ENCODE measurements at places on chromosomes 12 and 14.

- peak; percentile 64 for DNase-seq
Observed at GRCh38 chr12:7937833-7938506, 2.0 kb upstream of the SLC2A3 start.

DNA sequence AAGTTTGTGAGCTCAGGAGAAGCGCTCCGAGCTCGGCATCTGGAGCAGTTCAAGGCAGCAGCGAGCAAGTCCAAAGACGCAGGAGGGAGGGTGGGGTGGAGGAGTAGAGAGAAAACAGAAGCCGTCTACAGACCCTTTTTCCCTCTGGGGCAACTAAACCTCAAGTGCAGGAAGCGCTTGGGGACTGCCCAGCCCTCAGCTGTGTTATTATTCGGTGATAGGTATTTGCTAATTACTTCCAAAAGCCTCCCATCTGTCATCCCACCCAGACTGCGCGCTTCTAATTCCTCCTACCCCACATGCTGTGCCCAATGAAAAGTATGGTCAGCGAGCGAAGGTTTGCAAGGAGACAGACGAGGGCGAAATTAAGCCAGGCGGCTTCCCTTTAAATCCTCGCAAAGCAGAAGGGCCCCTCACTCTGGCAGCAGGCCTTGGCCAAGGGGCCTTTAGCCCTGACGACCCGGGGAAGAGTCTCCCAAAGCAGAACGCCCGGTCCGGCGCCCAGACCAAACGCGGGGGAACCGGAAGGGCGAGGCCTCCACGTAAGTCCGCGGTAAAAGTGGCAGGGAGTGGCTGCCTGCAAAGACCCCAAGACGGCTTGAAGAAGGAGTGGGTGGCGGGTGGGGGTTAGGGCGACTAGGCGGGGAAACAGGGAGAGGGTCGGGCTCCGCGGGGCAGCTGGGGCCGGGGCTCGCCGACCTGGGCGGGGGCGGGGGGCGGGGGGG, 507 bp upstream of the CD9 start:
- no peak for DNase-seq

DNA sequence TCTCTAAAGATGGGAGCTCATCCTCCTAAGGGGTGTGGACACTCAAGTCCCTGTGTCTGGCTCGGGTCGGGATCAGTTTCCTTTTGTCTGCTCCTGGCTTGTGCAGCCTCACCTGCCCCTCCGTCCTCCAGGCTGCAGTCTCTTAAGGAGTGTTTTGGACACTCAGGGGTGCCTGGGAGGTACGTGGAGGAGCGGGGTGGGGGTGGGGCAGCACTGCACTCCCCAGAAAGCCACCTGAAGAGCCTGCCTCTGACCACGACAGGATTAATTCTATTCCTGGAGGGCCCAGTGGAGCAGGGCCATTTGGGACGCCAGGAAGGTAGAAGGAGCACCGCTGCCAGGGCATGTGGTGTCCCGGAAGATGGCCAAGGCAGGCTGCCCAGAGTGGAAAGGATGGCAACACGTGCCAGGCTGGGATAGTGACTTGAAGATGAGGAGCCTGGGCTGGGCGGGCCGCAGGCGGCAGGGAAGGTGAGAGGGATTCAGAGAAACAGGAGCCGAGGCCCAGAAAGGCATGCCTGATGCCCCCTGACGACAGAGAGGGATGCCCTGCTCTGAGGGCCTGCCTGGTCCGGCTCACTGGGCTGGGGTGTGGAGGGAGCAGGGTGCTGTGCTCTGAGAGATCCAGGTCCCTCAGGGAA, 14.8 kb upstream of the LRTM2 start:
- no peak for DNase-seq

DNA sequence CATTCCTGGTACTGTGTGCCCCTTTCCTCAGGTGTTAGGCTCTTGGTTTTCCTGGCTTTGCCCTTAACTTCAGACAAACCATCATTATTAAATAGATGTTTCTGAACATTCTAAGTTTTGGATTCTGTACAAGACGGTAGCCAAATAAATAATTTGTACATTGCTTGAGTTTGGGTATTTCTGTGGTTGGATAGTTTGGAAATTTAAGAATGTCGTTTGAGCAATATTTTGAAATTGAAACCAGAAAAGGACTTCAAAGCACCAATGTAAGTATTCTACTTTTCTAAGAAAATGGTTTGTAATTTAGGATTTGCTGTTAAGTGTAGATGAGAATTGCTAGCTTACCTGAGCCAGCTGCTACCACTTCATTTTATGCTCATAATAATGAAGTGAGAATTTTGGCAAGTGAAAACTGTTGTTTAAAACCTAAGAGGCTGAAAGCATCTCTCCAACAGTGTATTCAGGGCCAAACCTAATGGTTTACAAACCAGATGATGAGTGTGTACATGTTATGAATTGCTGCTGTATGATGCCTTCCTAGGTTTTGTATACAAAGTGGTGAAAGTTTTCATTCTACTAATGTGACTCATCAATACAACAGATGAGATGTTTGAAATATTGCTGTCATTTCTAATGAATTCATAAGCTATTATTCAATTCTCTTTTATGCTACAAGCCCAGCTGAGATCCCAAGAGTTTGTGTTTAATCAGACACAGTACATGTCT, 181.5 kb upstream of the PRKD1 start:
- DNase-seq = no peak

DNA sequence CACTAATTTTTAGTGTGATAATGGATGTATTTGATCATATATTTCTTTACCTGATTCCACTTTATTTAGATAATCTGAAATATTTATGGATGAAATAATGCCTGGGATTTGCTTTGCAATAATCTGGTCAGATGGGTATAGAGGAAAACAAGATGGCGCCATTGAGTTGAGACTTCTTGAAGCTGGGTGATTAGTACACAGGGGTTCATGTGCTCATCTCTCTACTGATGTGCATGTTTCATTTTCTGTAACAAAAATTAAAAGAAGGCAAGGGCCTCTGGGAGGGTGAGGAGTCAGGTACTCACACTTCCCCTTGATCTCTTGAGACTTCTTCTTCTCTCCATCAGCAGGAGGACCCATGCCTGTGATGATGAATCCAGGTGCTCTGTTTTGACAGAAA, 61.8 kb downstream of the GCH1 start:
- DNase-seq = no peak

- DNase-seq = no peak
Observed at GRCh38 chr12:29238822-29239291, 89.8 kb downstream of the FAR2 start.

DNA sequence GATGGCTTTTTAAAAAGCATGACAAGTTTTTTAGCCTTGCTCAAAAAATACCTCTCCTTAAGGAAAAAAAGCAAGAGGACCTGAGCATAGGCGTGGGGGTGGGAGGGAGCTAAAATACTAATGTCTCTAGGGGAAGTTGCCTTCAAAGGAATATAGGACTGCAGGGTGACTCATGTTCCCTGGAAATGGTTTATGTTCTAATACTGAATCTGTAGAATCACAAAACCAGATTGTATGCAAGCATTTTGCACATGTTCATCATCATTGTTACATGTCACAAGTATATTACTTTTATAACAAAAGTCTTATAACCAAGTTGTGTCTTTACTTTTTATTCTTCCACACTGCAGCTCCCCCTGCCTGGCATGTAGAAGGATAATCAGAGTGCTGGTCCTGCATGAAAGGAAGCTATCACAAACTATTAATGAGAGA, 36.6 kb downstream of the GPR135 start:
- DNase-seq = no peak

GRCh38 chr14:36625436-36625835, 36.2 kb upstream of the PAX9 start:
- DNase-seq = no peak

DNA sequence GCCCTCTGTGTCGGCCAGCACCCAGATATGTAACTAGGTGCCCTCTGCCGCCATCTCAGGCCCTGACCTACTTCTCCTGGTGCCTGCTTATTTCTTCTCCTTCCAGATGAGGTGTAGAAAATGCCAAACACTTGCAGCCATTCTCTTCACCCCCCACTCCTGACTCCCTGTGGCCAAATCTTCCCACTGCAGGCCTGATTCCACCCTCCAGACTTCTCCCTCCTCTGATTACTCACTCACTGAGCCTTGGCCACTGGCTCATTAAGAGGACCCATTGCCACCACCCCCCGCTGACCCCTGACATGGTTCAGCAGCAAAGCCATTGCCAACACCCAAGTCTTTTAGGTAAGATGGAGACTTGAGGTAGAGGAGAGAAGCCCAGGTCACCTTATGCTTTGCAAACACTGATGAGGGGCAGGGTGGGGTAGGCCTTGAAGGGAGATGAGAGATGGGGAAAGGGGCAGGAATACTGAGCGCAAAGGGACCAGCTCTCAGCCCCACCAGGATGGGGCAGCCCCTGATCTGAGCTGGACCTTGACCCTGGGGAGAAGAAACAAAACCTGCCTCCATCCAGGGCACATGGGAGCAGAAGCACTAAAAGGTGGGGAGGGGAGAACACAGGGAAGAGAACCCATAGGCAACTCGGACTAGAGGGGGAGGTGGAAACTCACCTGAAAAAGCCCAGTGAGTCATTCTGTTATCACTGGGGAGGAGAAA, 25.1 kb upstream of the ANO2 start:
- no peak for DNase-seq

- DNase-seq = no peak
Observed at GRCh38 chr12:106118-106591, 39.6 kb downstream of the IQSEC3 start.

- no peak for DNase-seq
Observed at GRCh38 chr12:19196959-19197630, 67.6 kb downstream of the PLEKHA5 start.

DNA sequence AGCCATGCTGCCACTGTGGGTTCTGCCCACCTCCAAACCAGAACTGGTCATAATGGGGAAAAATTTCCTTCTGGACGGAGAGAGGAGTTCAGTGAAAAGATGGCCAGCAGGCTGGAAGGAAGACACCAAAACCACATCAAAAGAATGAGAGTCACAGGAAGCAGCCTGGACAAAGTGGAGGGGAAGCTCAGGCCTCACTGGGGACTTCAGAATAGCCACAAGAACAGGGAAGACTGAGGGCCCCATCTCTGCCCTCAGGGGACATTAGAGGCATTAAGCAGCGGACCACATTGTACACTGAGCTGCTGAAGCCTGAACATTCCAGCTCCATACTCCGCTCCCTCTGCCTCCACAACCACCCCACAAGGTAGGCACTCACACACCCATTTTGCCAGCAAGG, 119.6 kb upstream of the COCH start:
- DNase-seq = no peak

GRCh38 chr12:41795910-41796309, 348.8 kb downstream of the GXYLT1 start:
- DNase-seq = no peak

DNA sequence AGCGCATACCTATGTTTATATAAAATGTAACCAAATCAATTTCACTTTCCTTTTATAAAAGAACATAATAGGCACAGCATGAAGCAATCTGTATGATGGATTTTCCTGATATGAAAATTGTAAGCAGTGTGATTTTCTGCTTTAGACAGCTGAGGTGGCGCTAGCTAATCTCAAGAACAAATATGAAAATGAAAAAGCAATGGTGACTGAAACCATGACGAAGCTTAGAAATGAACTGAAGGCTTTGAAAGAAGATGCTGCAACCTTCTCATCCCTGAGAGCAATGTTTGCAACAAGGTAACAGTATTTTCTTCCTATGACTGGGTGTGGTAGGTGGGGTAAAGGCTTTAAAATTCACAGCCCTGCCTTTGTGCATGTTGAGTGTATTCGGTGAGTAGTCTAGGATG, 65.0 kb upstream of the FGD4 start:
- no peak for DNase-seq

DNA sequence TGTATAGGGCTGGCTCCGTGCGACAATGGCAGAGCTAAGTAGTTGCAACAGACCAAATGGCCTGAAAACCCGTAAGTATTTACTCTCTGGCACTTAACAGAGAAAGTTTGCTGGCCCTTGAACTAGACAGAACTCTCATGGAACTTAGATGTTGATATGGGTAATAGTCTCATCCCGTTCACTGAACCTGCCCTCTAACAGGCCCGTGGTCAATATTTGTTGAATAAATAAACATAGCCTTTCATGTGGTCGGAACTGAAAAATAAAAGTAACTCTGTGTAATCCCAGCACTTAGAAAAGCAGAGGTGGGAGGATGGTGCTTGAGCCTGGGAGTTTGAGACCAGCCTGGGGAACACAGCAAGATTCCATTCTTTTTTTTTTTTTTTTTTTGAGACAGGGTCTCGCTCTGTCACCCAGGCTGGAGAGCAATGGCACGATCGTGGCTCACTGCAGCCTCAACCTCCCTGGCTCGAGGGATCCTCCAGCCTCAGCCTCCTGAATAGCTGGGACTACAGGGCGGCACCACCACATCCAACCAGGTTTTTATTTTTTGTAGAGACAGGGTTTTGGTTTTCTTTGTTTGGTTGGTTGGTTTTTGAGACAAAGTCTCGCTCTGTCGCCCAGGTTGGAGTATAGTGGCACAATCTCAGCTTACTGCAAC, 29.7 kb downstream of the KDM2B start:
- DNase-seq = no peak
